Panc1 (cell line): ENCODE measurements at places on chromosomes 12 and 14. TPM values are rescaled to one million over a fixed set of nuclear protein-coding genes. Genes with fewer than 3 reads are reported as not detected.

DNA sequence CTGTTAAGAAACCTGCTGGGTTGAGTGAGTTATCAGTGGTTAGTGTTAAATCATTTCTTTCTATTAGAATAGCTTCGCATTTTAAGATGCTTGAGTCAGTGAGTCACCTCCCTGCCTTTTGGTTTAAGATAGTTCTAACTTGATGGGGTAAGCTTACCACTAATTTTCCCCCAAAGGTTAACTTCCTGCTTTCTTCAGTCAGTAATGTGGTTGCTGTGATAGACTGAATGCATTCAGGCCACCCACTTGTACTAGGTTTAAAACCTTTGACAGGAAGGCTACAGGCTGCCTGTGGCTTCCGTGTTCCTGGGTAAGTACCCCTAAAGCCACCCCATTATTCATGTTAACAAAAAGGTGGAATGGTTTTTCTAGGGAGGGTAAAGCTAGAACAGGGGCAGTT, 25.3 kb downstream of the CLEC2A start:
- H3K27ac ChIP-seq, result no peak overlapping the region
- no peaks in the 10 kb centered on the region for H3K36me3 ChIP-seq
- no peak overlapping the region for H3K4me3 ChIP-seq
- H3K27me3 ChIP-seq, result no peaks in the 10 kb centered on the region
- DNase-seq, result no peak

DNA sequence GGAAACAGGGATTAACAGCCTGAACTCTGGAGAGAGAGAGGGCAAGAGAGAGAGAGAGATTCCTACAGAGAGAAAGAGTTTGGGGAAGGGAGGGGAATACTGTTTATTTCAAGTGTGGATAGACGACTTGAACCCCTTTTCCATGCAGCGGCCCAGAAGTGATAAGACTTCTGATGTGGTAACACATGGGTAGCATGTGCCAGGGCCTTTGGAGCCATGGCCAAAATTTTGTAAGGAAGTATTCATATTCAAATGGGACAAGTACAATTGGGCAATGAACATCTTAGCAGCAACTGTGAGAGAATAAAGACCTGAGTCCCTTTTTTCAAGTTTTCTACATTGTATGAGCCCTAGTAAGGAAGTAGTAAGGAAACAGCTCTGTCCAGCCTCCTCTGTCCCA, 42.4 kb upstream of the CCDC196 start:
- H3K4me1 ChIP-seq, result no peaks in the 10 kb centered on the region
- H3K4me3 ChIP-seq, result no peak overlapping the region
- H3K36me3 ChIP-seq, result no peaks in the 10 kb centered on the region
- H3K27ac ChIP-seq, result no peak overlapping the region

GRCh38 chr12:70180130-70180529, 63.1 kb upstream of the CNOT2 start:
- no peaks in the 10 kb centered on the region for H3K4me1 ChIP-seq
- no peaks in the 10 kb centered on the region for H3K36me3 ChIP-seq
- H3K4me3 ChIP-seq, result no peak overlapping the region
- H3K27ac ChIP-seq, result no peak overlapping the region
- H3K27me3 ChIP-seq, result no peaks in the 10 kb centered on the region

DNA sequence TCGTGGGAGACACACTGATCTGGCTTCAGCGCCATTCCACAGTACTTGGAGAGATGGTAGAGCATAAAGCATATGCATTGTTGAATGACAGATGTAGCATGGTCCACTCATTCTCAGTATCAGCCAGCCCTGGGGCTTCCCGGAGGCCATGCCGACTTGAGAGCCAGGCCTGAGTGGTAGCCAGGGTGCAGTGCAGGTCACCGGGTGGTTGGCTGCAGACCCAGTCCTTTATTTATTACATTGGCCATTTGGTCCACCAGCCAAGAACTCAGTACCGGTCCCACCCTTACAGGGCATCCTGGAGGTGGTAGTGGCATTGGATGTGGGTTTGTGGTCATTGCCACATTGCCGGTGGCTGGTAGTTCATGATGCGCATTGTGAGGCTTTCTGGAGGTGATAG, 121.6 kb upstream of the RTL1 start:
- no peaks in the 10 kb centered on the region for H3K4me1 ChIP-seq
- no peak overlapping the region for H3K4me3 ChIP-seq
- DNase-seq, result no peak

DNA sequence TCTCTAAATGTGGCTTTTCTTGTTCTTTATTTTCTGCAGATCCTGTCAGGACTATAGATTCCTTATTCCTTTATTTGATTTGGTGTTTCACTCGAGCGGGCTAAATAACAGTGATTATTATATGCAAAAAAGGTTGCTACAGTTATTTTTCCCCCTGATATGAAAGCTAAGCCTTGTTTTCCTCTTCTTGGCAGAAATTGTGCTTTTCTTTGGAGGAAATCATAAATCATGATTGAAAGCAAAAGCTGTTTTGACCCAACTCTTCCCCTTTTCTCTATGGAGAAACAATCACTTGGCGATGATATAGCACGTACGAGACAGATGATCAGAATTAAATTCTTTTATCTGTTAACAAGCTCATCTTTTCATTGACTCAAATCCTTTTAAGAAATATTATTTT, 31.4 kb downstream of the PPFIBP1 start:
- H3K36me3 ChIP-seq, result no peaks in the 10 kb centered on the region
- H3K27ac ChIP-seq, result peak overlapping the region; percentile 97
- no peak for DNase-seq
- H3K4me3 ChIP-seq, result peak overlapping the region; percentile 29

DNA sequence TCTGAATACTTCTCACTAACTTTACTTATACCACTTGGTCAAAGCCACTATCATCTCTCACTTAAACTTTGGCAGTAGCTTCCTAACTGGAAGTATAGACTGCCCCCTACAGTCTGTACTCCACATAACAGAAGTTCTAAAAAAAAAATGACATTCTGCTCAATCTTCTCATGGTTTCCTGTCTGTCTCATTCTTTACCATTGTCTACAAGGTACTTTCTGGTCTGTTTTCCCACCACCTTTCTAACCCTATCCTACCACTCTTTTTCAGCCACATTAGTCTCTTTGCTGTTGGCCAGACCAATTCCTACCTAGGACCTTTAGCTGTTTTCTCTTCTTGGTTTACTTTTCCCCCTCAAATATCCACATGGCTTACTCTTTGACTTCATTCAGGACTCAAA, 14.7 kb downstream of the CPSF6 start:
- H3K36me3 ChIP-seq, result peaks cover 36% of the 10 kb centered on the region
- no peaks in the 10 kb centered on the region for H3K27me3 ChIP-seq
- H3K27ac ChIP-seq, result no peak overlapping the region
- peak; percentile 17 for DNase-seq
- no peak overlapping the region for H3K4me3 ChIP-seq

GRCh38 chr14:103280278-103280928, 53.6 kb upstream of the EIF5 start:
- no peak overlapping the region for H3K27ac ChIP-seq
- no peak overlapping the region for H3K4me3 ChIP-seq
- H3K4me1 ChIP-seq, result no peaks in the 10 kb centered on the region
- no peaks in the 10 kb centered on the region for H3K36me3 ChIP-seq
- no peak for DNase-seq
- no peaks in the 10 kb centered on the region for H3K27me3 ChIP-seq

- H3K27me3 ChIP-seq, result no peaks in the 10 kb centered on the region; the same call in 1 of the 2 replicates
- no peak overlapping the region for H3K4me3 ChIP-seq
- no peak overlapping the region for H3K27ac ChIP-seq
- H3K36me3 ChIP-seq, result no peaks in the 10 kb centered on the region
Observed at GRCh38 chr12:4243091-4243490, 30.5 kb upstream of the CCND2 start.

GRCh38 chr14:94571395-94571794, 9.8 kb upstream of the SERPINA5 start:
- no peak overlapping the region for H3K27ac ChIP-seq
- no peaks in the 10 kb centered on the region for H3K36me3 ChIP-seq

The GPR65 gene
- not detected for total RNA-seq

The NOS1 gene
- total RNA-seq, result 0.03 TPM

The CYP46A1 gene
- 0.36 TPM for total RNA-seq
